ENCODE measurements at places on chromosomes 2 and 18.
A peak's percentile ranks its signal among the peaks of the same experiment; 100 is the strongest.

GRCh38 chr18:78304192-78305164 is 675.1 kb upstream of the SALL3 start:
- no peak for DNase-seq

- DNase-seq = peak; percentile 49
These were observed 48.1 kb upstream of the SMAD2 start for GRCh38 chr18:47978603-47979002.

DNA sequence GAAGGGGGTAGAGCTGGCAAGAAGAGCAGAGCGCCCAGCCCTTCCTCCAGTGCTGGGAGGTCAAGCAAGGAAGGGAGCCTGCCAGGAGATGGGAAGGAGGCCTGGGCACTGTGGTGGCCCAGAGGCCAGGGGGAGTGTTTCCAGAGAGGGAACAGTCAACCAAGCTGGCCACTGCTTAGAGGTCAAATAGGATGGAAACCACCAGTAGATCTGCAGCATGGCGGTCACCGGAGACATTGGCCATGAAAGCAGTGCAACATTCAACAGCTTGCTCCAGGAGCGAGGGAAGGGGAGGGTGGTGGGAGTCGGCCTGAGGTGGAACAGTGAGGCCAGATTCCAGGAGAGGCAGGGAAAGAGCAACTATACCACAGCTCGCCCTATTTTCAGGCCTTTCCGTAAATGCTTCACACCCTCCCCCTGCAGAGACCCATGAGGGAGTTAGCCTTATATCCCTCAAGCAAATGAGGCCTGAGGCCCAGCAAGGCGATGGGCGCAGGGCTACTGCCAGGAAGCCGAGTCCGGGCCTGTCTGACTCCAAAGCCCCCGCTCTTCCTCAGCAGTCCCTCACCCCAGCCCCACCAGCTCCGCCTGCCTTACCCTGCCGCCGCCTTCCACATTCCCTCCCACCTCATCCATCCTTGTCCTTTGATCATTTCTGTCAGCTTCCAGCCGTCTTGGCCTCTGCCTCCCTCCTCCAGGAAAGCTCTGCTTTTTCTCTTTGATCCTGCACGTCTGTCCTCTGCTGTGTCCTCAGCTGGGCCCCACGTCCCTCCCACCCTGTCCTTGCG is 17.0 kb downstream of the KCNK3 start:
- no peak for DNase-seq

DNA sequence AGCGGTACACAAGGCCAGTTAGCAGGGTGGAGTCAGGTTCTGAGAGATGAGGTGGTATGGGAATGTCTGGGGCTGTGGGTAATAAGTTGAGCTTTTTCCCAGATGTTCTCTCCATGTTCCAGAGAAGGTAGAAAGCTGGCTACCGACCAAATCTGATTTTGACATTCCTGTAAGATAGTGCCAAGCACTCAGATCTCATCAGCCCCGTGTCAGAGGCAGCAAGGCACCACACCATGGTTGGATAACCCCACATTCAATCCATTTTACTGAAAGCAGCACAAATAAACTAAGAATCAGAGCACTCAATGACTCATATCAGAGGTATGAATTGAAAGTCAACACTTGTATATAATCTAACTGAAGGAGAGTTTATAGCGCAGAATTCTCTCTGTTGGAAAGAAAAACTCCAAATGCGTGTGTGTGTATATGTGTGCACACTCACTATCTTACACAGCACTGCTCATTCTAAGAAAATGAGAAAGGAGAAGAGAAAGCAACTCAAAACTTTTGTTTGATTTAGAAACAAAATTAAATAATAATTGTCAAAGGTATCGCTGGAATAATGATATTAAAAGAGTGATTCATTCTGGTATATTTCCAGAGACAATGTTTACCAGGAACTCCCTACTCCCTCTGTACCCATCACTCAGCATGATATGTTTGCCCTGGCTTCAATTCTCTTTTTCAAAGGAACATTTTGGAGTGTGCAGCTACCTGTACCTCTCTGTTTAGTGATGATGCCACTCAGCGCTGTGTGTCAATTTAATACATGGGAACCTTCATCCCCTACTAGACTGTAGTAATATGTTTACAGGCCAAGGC is 375.1 kb upstream of the ID2 start:
- no peak for DNase-seq
